ENCODE measurements at places on chromosomes 3 and 15.

DNA sequence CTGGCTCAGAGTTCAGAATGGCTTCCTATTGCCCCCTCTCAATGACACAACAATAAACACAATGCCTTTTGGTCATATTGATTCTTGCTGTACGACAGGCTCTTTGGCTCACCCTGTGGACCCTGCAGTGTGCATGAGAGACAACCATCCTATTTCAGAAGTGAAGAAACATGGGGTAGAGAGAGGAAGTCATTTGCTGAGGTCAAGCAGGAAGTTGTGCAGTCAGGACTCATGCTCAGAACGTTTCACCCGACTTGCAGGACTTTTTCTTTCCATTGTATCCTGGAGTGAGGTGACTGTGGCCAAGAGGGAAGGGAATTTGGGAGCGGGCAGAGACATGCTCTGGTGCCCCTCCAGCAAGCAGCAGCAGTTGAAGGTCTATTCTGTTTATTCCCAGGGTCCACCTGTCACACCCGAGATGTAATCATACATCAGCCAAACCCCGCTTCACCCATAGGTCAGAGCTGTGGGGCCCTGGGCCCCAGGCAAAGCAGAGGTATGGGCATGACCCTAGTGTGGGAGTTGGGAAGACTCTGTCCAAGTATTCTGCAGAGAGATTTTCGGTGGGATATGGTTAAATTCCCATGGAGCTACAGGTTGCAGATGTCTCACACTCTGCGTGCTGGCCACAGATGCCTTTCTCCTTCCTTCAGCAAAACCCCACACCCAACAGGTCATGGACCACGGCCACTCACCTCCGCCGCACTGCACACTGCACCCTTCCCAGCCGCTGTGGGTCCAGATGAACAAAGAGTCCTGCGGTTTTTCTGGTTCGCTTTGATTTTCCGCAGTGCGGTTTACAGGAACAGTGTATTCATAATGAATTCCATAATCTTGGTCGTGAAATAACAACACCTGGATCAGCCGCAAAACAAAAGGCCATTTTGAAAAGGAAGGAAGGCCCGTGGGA lies 290.6 kb downstream of the ADAMTS17 start:
- no peak for DNase-seq

DNA sequence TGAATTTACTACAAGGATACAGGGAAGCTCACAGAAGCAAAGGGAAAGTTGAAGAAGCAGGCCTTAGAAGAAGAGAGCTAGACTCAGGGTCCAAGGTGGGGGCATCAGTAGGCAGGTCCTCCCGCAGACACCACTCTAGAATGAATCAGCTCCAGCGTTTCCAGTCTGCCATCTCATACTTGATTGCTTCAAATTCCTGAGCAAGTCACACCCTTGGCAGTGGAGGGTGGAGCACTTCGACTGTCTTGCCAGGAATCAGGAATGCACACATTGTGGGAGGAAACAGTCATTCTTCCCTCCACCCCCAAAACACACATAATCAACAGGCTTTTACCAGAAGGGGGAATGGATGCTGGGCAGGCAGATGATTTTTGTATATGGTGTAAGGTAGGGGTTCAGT lies 78.5 kb downstream of the CHCHD6 start:
- DNase-seq, result no peak

DNA sequence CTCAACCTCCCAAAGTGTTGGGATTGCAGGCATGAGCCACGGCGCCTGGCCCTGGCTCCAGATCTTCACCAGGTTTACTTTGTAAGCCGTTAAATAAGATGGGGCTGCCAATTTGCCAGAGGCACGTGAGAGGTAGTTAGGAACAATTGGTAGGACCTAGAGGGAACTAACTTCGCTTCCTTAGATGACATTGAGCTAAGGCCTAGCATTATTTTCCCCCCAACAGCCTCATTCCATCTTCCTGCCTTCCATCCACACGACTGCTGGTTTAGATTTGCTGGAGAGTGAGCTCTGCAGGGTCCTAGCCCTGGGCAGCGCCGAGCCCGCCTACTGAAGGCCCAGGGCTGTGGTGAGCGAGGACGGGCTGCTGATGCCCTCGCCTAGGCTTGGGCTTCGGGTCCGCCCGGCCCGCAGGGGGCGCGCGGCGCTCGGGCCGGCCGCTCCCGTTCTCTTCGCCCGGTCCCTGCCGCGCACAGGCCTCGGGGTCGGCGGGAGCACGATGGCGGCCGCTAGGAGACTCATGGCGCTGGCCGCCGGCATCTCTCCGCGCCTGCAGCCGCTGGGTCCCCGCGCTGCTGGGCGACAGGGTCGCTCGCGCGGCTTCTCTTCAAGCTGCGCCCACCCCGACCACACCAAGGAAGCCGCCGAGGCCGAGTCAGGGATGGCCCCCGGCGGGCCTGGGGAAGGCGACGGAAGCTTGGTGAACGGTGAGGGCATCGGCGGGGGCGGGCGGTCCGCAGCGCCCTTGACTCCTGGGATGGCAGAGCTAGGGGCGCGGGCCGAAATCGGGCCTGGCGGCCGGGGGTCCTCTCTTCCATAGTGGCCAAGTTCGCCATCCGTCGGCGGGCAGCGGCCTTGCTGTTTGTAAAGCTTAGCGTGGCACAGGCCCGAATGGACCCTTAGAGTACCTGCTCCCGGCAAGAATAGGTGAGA lies 21.9 kb downstream of the DHX30 start:
- DNase-seq, result peak; percentile 92

DNA sequence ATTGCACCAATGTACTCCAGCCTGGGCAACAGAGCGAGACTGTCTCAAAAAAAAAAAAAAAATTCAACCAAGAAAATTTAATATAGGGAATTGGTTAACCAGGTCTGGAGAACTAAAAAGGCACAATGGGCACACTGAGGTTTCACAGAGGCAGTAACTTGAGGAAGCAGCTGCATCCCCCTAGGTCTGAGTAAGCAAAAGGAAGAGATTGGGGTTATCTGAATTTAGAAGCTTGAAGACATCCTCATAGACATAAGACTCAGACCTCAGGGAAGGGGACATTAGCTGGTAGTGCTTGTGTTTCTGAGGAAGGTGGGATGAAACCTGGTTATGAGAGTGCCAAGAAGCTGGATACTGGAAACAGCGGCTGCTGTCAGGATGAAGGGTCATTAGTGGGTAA lies 50.1 kb upstream of the LEKR1 start:
- DNase-seq, result no peak

DNA sequence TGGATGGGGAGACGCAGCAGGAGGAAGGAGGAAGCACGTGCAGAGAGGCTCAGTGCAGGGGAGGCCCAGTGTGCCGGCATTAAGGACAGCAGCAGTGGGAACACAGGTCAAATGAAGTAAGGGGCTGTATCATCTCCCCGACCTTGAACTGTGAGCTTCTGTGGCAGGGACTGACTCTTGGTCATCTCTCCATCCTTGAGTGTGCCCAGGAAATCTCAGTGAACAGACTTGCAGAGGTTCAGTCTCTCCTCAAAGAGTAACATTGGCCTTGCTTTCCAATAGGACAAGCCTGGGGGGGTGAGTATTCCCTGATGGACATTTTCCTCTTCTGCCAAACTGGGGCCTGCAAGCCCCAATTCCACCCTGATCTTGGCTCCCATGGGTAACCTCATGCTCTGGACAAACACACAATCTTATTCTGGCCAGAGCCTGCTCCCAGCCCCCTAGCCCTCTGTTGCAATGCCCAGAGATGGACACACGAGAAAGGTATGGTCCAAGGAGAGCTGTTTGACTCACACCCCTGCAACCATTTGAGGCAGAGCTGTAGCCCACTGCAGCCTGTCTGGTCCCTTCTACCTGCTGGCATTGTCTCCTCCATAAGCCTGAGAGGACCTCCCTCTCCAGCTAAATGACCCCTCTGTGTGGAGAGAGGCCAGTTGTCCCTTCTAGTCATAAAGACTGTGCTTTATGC lies 50.9 kb downstream of the TLE3 start:
- DNase-seq, result no peak

GRCh38 chr3:173993299-173993698 lies 595.8 kb downstream of the NLGN1 start:
- DNase-seq, result peak; percentile 3

DNA sequence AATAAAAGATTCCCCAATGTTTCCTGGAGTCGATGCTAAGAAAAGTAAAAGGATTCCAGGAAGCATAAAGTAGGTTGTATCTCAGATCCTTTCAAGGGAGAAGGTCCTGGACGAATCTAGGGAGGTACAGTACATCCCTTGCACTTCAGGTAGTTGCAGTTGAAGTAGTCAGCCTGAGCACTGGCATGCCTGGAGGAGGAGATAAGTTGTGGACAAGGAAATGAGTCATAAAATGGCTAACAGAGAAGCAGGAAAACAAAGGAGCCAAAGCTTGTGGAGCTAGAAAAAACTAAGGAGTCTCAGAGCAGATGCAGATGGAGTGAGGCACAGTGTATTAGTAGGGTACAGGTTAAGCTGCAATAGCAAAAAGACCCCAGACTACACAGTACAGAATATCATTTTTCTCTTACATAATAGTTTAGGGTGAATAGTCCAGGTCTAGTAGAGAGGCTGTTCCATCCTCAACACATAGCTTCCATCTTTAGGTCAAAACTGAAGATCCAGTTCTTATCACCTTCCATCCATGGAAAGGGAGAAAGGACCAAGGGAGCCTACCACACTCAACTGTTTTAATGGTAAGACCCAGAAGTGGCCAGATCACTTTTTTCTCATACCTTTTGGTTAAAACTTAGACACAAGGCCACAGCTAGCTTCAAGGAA lies 41.3 kb downstream of the COL6A5 start:
- no peak for DNase-seq

DNA sequence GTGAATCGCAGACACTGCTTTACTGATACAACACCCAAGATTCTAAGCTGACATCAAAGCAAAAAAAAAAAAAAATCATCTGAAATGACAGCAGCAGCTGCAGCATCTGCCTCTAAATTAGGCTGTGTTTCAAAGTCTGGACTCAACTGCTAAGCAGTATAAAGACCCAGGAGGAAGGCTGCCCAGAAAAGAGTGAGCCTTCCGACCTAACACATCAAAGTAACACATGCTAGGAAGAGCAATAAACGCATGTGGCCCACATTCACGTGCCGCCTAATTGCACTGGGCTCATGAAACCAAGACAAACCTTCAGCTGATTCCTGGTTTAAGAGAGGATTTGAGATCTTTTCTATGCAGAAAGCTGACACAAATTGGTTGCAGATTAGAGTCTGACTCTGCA lies 317.1 kb downstream of the ZIC4 start:
- DNase-seq, result peak; percentile 71

GRCh38 chr15:92885224-92886041 lies 14.7 kb upstream of the CHD2 start:
- no peak for DNase-seq

DNA sequence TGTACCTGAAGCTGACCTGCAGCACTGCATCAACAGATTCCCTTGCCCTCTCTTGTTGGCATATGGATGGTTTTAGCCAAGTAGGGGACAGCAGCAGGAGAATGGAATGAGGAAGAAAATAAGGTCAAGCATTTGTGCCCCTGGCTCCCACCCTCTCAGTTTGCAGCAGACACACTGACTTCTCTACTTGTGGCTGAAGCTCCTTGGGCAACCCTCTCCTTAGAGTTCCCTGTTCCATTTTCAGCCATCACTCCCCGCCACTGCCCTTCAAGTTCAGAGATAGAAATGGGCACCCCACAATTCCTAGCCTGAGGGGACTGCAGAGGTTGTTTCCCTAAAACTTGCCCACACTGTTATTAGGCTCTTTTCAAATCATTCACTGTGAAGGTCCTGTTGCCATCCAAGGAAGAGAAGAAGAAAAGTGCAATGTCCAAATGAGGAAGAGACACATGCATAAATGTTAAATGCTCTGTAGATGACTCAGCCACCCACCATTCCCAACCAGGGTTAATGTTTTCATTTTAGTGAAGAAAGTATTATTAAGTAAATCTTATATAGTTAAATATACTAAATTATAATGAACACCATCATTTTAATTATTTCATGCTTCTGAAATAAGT lies 295.9 kb upstream of the UBE2E2 start:
- no peak for DNase-seq

DNA sequence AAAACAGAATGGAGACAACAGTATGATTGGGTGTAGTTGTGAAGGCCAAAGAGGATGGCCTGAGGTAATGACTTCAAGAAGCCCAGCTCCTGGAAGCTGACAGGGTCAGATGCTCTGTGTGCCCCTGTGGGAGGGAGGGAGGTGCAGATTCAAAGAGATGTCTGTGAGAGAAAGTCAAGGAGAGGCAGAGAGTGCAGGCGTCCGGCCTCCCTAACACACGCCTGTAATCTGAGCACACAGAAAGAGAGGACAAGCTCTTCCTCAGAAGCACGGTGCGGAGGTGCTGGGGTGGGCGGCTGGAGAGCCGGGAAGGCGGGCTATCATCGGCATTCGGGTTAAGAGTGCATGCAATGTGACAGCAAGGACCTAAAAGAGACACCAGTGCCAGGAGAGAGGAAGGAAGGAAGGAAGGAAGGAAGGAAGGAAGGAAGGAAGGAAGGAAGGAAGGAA lies 238.2 kb upstream of the HES1 start:
- peak; percentile 31 for DNase-seq

DNA sequence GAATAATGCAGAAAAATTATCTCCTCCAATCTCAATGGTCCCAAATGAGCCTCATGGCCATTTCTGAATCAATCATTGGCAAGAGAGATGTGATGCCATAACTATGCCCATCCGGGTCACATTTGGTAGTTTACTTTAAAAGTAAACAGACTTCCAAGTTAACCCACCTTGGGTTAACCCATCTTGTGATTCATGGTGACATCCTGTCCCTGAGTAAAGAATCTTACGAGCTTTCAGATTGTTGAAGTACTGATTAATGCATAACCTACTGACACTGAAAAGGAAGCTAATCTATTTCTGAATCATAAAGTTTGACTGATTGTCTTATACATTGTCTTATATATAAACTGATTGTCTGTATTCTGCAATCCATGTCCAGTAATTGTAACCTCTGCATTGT lies 467.2 kb upstream of the AGTR1 start:
- DNase-seq, result no peak

DNA sequence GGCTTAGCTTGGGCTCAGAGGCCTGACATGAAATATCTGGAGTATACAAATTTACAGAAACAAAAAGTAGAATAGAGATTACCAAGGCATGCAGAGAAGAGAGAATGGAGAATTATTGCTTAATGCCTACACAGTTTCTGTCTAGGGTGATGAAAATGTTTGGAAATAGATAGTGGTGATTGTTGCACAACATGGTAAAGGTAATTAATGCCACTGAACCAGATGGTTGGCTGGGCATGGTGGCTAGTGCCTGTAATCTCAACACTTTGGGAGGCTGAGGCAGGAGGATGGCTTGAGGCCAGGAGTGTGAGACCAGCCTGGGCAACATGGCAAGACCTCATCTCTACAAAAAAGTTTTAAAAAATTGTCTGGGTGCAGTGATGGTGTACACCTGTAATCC lies 46.6 kb upstream of the OSBPL11 start:
- DNase-seq, result no peak

DNA sequence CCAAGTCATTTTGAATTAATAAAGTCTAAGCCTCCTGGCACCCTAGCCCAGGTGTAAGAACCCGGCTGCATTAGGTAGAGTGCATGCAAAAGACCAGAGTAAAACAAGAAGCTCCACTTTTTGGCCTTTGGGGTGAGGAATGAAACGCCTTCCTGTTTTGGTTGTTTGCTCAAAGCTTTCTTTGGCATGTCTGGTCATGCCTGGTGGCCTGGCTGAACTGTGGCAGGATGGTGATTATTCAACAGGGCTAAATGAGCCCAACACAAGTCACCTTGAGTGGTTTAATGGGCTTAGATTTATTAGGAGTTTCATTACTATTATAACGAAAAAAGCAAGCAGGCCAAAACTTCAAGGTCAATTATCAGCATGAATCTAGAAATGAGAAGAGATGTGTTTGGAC lies 40.9 kb upstream of the LDHAL6B start:
- DNase-seq, result no peak

All from SJCRH30 (cell line).